ENCODE measurements at places on chromosomes 4 and X.

DNA sequence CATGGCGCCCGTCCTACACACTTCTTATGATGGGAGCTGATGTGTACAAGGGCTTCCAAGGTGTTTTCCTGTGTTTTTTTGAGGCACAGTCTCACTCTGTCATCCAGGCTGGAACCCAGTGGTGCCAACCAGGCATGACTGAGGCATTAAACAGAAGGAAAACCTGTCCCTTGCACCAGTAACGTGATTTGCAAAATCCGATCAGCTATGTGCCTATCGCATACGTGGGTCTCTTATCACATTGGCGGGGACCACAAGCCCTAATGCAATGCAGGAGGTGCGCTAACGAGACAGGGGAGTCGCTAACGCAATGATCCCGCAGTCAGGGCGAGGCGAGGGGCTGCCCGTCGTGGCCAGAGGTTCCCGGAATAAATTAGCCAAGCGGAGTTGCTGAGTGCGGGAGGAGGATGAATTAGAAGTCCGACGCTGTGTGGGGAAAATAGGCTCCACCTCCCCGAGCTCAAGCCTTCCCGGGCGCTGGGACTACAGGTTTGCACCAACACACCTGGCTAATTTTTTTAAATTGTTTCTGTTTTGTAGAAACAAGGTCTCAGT lies 162.7 kb downstream of the SHOX start:
- no peak for DNase-seq

GRCh38 chrX:134544135-134544512 lies 84.2 kb downstream of the HPRT1 start:
- DNase-seq, result no peak

GRCh38 chr4:173365359-173365996 lies 5.3 kb upstream of the SAP30 start:
- DNase-seq, result no peak

DNA sequence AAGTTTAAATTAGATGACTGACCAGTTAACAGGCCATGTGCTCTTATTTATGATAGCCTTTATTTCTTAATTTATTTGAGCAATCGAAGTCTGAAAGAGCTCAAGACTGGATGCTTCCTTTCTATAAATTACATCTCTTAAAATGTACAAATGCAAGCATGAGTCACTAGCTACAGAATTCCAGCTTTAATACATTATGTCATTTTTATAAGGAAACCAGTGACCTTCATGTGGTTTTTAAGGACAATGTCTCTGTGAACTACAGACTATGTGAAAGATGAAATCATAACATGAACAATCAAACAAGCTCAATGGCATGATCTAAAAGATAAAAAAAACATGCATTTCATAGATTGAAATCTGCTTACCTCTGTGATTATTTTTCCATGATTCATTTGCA lies 15.4 kb downstream of the HTR2C start:
- no peak for DNase-seq

GRCh38 chrX:155115174-155115819 lies 44.0 kb downstream of the BRCC3 start:
- no peak for DNase-seq

DNA sequence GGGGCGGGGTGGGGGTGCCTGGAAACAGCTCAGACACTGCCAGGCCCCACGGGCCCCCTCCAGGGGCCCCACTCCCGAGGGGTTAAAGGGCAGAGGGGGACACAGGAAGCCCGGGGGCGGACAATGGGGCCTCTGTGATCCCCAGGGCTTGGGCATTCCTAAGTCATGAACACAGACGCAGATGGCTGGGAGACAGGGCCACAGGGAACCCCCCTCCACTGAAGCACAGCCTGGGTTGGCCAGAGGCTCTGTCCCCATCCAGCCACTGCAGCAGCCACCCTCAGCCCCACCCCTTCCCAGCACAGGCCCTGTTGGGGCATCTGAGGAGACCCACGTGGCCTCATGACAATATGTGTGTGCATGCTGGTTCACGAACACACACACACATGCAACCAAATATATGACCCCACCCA lies 3.9 kb downstream of the L1CAM start:
- no peak for DNase-seq

DNA sequence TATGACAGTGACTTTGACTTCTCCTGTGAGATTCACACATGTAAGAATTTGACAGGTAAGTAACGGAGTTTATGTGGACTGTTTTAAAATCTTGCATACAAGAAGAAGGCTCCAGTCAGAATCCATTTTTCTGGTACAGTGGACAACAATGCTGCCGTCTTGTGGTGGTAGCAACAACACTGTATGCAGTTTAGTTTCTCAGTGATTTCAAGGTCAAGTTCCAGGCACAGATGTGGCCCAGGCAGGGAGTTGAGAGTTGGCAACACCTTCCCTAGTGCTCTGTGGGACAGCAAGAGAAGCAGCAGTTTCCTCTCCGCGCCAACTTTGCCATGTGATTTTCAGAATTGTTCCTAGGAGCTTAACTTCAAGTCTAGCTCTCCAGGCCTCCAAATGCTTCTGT lies 56.0 kb upstream of the STPG2 start:
- no peak for DNase-seq

DNA sequence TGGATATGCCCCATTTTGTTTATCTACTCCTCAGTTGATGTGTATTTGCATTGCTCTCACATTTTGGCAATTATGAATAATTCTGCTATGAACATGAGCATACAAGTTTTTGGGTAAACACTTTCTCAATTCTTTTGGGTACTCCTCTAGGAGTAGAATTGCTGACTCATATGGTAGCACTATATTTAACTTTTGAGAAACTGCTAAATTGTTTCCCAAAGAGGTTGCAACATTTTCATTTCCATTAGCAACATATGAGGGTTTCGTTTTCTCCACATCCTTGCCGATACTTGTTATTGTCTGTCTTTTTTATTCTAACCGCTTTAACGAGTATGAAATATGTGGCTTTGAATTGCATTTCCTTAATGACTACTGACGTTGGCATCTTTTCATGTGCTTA lies 185.4 kb downstream of the TSPAN5 start:
- DNase-seq, result no peak

DNA sequence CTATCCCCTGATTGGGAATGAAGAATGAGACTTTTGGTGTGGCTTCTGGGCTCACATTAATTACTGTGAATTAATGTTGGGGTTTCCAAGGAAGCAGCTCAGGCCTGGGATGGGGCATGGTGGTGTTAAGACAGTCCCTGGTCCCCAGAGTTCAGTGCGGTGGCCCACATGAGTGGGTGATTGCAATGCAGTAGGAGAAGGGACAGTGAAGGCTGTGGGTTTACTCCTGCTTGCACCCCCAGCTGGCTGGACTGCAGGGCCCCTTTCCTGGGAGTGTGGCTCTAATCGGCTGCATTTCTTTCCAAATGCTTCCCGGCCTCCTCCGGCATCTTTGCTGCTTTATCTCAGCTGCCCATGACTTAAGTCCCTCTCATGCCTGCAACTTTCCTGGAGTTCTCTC lies 28.2 kb upstream of the GPR78 start:
- no peak for DNase-seq

GRCh38 chr4:73308286-73308685 lies 49.7 kb upstream of the ANKRD17 start:
- no peak for DNase-seq

DNA sequence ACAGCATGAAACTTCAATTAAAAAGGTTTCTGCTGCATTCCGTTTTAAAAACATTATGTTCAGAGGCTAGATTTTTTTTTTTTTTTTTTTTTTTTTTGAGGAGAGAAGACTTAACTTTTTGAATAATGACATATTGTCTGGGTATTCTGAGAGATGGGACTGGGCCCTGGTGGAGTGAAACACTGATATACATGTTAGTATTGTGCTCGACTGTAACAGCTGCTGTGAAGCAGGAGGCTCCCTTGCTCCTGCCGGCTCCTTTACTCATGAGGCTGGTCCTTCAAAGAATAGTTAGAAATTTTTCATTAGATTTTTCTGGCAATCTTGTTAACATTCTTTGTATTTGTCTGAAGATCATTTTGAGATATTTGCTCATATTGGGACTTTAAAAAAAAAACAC lies 73.3 kb downstream of the TMEM131L start:
- DNase-seq, result no peak

DNA sequence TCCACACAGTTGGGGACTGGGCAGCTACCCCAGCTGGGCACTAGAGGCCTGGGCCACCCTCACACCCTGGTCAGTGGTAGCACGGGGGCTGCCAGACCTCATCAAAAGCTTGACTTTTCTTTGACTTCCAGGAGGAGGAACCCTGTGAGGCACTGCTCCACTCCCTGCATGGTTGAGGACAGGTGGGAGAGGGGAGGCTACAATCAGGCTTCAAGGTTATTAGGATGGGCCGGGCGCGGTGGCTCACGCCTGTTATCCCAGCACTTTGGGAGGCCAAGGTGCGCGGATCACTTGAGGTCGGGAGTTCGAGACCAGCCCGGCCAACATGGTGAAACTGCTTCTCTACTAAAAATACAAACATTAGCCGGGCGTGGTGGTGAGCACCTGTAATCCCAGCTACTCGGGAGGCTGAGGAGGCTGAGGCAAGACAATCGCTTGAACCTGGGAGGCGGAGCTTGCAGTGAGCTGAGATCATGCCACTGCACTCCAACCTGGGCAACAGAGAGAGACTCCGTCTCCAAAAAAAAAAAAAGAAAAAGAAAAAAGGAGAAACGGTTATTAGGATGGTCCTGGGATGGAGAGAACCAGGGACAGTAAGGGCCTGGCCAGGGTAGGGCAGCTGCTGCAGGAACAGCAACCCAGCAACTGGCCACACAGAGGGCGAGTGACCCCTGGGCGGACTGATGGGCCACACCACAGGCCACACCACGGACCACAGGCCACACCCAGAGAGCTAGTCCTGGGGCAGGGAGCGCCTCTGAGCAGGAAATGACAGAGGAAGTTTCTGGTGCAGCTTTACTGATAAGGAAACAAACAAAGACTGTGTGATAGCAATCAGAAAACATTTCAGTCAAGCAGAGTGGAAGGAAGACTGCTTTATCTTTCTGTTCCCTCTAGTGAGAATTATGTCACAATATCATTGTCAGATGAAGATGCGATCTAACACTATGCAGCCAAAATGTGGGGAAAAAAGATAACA lies 20.5 kb upstream of the OPN1LW start:
- DNase-seq, result no peak

GRCh38 chrX:71637848-71638247 lies 19.5 kb upstream of the CXCR3 start:
- no peak for DNase-seq

GRCh38 chrX:110743679-110744340 lies 51.8 kb downstream of the CHRDL1 start:
- no peak for DNase-seq

DNA sequence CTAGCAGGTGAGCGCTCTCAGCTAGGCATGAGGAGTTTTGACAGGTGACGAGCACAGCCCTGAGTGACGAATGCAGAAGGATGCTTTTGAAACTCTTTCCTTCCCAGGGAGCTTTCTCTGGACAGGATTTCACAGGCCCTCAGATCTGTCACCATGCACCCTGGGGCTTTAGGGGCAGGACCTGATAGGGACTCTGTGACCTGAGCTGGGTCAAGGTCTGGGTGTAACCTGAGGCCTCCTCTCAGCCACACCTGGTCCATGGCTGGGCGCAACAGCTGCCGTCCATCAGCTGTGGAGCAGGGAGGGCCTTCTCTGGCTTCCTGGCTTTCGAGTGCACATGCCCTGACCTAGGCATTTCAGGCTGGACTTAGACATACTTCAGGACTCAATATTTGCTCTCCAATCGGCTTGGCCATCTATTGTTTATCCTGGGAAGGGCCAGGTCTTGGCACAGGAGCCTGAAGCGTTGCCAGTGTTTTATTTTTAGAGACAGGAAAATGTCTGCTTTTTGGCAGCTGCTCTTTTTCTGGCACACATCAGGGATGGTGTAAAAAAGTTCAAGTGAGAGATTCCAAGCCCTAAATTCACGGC lies 56.4 kb downstream of the C4orf51 start:
- DNase-seq, result no peak

- DNase-seq, result no peak
These were observed 663.7 kb upstream of the TENM3 start for GRCh38 chr4:181579486-181579885.

- no peak for DNase-seq
These were observed 35.5 kb upstream of the GPC3 start for GRCh38 chrX:134020910-134021309.

GRCh38 chr4:128393101-128393704 lies 105.6 kb upstream of the PGRMC2 start:
- no peak for DNase-seq

- DNase-seq, result no peak
These were observed 41.8 kb downstream of the RBBP7 start for GRCh38 chrX:16828124-16828908.

DNA sequence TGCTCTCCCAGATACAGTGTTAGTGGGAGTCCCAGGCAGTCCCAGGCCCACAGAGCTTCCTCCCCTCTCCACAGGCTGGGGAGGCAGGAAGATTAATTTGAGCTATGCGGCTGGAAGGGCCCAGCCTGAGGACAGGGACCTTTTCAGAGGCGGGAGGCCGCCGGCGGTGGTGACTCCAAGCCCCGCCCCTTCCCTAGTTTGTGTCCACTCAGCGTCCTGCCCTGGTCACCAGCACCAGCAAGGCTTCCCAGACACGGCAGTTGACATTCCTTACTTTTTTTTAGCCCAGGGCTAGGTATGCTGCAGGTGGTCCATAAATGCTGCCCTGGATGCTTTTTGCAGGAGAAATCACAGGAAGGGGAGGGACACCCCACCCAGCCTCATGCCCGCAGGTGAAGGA lies 67.7 kb upstream of the LRPAP1 start:
- DNase-seq, result no peak

- DNase-seq, result no peak
These were observed 109.4 kb upstream of the INPP4B start for GRCh38 chr4:142955501-142955900.

- no peak for DNase-seq
These were observed 112.9 kb upstream of the AGA start for GRCh38 chr4:177555007-177555574.

GRCh38 chr4:88219099-88219498 lies 60.7 kb upstream of the ABCG2 start:
- DNase-seq, result peak; percentile 64

GRCh38 chrX:100931925-100932285 lies 3.2 kb upstream of the XKRX start:
- DNase-seq, result no peak

GRCh38 chrX:39721566-39722279 lies 376.0 kb downstream of the BCOR start:
- no peak for DNase-seq

DNA sequence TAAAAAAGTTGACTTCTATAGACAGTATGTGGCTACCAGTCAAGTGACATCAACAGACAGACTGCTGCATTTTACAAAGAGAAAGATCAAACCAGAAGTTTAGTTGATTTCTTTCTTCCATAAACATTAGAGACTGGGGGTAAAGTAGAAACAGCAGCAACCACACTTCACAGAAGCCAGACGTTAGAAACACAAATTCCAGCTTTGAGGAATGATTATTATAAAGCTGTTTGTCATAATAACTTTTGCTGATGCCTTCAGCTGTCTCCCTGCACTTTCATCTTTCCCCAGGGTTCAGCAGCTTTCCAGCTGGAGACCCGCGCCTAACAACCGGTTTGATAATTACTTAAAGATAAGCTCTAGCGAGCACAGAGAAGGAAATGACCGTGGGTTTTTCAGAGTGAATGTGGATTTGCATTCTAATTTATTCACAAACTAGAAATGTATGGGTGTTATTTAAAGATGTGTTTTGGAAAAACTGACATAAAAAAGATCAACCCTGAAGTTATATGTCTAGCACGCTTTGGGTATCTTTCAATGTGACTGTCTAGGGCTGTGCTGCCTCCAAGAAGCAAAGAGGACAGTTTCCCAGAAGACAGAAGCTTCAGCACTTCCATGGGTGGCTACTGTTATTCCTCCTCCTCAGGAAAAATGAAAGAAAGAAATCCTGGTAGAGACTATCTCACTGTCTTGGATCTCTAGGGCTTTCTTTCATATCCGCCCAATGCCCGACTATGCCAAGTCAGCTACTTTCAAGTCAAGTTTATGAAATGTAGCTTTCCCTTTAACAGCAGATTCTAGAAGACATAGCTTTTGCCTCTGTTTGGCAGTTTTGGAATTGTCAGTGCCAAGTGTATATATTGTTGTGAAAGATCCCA lies 15.0 kb upstream of the ENAM start:
- DNase-seq, result no peak
